Lower lobe of right lung (tissue), 2 donors: ENCODE measurements at places on chromosomes 11 and 22. TPM values are rescaled to one million over a fixed set of nuclear protein-coding genes. Genes with fewer than 3 reads are reported as not detected.

- DNase-seq = no peak
These were observed 9.0 kb upstream of the OR6M1 start for GRCh38 chr11:123815122-123815521.

- DNase-seq = no peak
These were observed 113.3 kb downstream of the TRIM29 start for GRCh38 chr11:120024586-120024985.

GRCh38 chr11:104000798-104001197 is 35.6 kb upstream of the DDI1 start:
- DNase-seq = no peak

- no peak for DNase-seq
These were observed 2.0 kb downstream of the LRRC32 start for GRCh38 chr11:76668362-76669155.

- no peak for DNase-seq
These were observed 108.1 kb downstream of the KIAA1671 start for GRCh38 chr22:25060522-25061071.

DNA sequence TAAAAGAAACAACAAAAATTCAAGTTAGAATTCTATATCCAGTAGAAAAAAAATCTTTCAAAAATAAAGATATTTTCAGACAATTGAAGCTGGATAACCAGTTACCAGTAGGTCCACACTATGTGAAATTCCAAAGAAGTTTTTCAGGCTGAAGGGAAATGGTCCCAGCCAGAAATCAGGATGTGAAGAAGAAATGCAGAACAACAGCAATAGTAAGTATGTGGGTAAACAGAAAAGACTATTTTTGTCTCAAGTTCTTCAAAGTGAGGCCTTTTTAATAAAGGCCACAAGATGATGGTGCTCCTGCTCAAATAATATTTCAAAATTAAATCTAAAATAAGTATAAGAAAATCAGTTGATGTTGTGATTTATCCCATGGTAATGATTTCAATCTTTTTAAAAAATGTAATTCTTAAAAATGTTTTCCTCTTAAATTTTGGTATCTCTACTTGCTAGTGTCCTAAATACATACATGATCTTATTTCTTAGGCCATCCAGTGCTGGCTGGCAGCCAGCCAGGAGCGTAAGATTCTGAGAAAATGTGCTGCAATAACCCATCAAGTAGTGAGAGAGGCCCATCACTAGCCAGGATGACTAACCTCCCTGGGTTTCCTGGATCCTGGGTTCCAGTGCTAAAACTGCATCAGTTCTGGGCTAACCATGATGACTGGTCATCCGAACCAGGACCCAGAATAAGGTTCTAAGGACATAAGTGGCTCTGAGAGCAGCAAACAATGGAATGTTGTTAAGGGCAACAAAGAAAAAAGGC is 15.6 kb upstream of the UCP3 start:
- peak; percentile 64 for DNase-seq

GRCh38 chr11:100888836-100889235 is 201.7 kb downstream of the ARHGAP42 start:
- DNase-seq = no peak

- no peak for DNase-seq
These were observed 15.2 kb downstream of the NRIP3 start for GRCh38 chr11:8988329-8989234.

The OR10A2 gene
- not detected for total RNA-seq

The SLC22A12 gene
- total RNA-seq = not detected

The MMP1 gene
- 0.97 TPM for total RNA-seq

The POTEH gene
- total RNA-seq = not detected

The OR8G1 gene
- total RNA-seq = not detected

The OR2D2 gene
- total RNA-seq = not detected

The RBM4 gene
- 107 TPM for total RNA-seq
